ENCODE measurements at places on chromosomes 2 and 18.
A peak's percentile ranks its signal among the peaks of the same experiment; 100 is the strongest.

DNA sequence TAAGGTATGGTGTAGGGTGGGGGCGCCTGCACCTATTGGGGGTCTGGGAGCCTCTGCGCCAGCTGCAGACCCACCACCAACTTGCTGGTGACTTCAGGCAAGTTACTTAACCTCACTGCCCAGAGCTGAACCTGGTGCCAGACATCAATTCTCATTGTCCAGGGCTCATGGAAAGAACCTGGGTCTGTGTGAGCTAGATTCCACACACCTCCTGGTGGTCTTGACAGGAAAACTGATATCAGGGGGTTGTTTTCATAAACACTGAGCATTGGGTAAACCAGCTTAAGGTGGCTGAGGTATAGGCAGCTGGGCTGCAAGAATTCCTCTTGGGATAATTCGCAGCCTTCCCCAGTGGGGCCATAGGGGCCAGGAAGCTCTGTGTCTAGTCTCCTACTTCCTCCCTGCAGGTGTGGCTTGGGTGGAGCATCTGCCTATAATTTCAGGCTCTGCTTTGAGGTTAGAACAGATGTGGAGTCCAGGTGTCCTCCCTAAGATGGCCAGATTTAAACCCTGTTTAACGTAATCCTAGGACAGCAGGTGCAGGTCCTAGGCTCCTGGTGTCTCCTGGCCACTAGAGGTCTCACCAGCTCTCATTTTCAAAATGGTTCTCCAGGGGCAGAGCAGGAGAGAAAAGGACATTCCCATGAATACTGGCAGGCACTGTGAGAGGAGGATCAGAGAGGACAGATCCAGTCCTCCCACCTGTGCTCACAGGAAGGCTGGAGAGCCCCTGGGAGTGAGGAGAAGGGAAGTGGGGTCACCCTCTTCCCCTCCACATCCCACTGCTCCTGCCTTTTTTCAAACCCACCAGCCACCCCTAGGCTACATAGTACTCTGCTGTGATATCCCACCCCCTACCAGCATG lies 100.4 kb upstream of the SMAD2 start:
- peak; percentile 52 for DNase-seq

DNA sequence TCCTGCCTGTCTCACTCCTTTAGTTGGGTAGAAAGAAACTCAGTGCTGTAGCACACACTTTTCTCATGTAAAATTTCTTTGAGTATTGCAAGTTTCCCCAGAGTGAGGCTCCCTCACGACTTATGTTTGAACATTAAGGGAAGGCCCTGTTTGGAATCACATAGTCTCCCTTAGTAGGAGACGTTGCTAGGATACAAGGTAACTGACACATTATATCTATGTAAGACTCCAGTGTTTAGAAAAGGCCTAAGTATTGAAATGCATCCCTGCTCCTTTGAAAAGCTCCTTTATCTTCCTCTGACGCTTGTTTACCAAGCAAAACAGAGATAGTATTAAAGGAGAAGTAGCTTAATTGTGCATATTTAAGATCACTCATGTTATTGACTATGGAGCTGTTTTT lies 248.2 kb downstream of the PHLPP1 start:
- peak; percentile 5 for DNase-seq

DNA sequence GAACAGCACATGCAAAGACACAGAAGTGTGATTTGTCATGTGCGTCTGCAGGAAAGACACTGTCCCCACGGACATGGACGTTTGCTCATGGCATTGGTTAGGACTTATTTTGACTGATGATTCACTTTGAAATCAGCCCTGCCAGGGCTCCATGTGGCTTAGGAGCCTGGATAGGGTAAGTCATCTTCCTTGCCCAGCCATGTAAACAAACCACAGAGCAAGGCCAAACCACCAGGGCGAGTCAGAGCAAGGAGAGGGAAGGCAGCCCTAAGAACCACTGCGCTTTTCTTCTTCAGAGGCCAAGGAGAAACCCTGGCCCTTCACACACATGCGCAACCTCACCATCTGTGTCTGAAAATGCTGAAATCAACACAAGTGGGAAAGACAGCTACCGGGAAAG lies 88.8 kb downstream of the GFPT1 start:
- no peak for DNase-seq

- no peak for DNase-seq
Observed at GRCh38 chr2:225994748-225995405, 595.4 kb downstream of the NYAP2 start.

DNA sequence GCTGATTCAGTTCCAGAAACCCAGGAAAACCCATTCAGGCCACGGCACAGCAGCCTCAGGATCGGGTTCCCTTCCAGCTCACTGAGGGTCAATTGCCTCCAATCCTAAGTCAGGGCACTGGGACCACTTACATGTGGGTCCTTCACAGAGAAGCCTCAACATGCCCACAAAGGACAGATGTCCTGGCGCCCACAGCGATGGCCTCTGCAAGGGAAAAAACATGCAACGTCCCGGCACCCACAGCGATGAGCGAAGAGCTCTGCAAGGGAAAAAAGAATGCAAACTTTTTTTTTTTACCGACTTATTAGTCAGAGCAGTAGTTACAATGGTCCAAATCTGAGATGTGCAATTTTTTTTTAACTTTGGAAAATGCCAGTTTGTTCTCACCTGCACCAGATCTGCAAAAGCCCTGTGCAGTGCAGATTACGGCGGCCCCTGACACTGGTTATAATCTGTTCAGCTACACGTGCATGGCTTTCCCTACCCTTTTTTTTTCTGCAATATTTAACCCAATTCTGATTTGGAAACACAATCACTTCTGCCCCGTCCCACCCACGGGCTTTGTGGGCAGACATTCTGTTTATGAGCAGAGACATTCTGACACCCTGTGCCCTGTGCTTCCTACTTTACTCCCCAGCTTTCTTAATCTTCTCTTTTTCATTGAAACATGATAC lies 159.3 kb upstream of the SALL3 start:
- DNase-seq = no peak

DNA sequence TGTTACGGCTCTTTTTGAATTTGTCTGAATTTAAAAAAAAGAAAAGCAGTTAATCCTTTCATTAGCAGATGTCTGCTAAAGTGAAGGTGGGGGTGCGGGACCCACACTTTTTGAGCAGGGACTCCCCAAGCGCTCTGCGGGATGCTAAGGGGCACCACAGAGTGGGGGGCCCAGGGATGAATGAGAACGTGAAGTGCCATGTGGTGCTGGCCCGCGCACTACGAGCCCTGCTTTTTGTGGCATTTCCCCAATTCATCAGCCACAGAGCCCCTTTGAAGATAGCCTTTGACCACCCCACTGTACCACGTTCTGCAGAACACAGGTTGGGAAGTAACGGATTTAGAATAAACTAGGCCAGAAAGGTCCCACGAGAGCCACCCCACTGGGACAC lies 28.6 kb downstream of the HS1BP3 start:
- no peak for DNase-seq

GRCh38 chr2:101337877-101338276 lies 29.4 kb upstream of the RNF149 start:
- no peak for DNase-seq

GRCh38 chr2:209553913-209554312 lies 130.1 kb downstream of the MAP2 start:
- DNase-seq = no peak

GRCh38 chr2:175843625-175844024 lies 158.4 kb downstream of the LNPK start:
- no peak for DNase-seq

DNA sequence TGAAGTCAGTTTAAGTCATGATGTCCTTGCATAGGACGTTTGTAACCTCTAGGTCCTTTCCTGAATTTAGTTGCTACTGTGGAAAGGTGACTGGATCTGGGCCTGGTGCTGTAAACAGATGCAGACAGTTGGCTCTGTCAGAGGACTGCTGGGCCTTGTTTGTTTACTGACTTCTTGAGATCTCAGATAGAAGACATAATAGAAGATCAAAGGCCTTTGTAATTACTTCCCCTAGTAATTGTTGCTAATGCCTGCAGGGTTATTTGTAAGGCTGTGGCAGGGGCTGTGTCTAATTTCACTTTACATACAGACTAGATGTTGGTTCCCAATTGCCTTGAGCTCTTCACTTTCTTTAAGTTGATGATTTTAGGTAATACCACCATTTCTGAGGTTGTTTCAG lies 42.5 kb downstream of the LYPD6B start:
- peak; percentile 64 for DNase-seq

- DNase-seq = no peak
Observed at GRCh38 chr2:191611614-191612013, 66.3 kb upstream of the NABP1 start.

- DNase-seq = no peak
Observed at GRCh38 chr2:54952978-54953456, 97.2 kb downstream of the RTN4 start.

GRCh38 chr2:118723394-118723793 lies 124.1 kb downstream of the EN1 start:
- DNase-seq = no peak

GRCh38 chr2:120390381-120391055 lies 44.6 kb downstream of the INHBB start:
- DNase-seq = no peak

DNA sequence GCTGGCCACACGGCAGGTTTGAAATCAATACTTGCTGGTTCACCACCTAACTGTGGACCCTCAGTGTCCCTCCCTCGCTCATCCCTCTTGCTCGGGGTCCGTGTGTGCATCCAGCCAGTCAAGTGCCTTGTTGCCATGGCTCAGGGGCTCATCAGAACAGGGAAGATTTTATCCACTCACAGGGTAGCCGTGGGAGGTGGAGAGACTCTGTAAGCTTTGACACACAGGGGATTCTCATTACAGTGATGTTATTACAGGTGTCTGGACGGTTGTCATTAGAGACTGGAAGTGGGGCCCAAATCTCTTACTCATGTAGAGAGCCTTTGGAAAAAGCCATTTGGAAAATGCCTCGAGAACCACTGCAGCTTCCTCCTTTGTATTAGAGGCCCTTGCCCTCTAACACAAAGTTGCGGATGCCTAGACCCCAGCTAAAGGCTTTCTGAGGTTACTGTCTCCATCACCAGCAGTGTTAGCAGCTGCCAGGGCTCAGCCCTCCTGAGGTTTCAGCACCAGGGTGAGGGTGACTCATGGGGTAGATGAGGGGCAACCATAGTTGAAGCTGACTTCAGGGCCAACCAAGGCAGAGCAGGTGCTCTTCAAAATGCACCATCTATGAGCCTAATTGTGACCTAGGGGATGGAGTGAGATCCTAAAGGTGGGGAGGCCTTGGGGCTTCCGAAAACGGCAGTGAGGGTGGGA lies 195.6 kb downstream of the CLIP4 start:
- no peak for DNase-seq

DNA sequence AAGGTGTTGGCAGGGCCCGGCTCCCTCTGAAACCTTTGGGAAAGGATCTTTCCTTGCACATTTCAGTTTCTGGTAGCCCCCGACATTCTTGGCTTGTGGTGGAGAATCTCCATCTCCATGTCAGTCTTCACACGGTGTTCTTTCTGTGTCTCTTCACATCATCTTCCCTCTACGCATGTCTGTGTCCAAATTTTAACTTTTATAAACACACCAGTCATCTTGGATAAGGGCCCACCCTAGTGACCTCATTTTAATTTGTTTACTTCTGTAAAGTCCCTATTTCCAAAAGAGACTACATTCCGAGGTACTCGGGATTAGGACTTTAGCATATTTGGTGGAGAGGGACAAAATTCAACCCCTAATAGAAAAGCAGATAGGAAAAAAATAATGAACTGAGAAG lies 138.4 kb downstream of the GALNT3 start:
- DNase-seq = no peak
